ENCODE measurements at places on chromosomes 3 and 15.

GRCh38 chr3:132652640-132653270, 6.9 kb downstream of the ACAD11 start:
- DNase-seq, result no peak

- no peak for DNase-seq
These were observed 680 bp downstream of the POC1A start for GRCh38 chr3:52153389-52154096.

DNA sequence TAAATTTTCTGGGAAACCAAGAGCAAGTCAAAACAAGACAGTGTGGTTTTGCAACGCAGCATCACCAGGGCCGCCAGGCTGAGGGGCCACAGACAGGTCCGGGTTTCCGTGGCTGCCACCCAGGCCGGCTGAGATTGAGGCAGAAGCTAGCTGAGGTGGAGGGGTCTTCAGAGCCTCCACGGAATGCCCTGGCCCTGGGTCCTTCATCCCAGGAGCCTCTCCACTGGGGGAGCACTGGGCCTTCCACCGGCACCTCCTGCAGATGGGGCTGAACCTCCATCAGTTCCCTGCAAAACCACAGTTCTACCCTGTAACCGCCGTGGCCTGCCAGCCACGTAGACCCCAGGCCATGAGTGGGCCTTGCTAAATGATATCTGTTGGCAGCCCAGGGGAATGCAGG, 152.7 kb downstream of the CHSY1 start:
- DNase-seq, result no peak

DNA sequence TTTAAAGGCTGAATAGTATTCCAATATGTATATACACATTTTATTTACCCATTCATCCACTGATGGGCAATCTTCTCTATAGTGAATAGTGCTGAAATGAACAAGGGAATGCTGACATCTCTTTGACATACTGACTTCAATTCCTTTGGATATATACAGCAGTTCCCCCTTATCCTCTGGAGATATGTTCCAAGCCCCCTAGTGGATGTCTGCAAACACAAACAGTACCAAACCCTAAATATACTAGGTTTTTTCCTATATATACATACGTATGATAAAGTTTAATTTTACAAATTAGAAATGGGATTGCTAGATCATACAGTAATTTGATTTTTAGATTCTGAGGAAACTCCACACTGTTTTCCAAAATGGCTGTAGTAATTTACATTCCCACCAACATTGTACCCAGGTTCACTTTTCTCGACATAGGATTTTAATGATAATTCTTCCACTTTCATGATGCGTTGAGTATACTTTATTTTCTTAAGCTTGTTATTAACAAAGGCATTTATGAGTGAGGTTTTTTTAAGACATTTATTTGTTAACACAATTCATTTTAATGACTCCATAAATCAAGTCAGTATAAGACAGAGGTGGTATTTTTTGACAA, 38.2 kb downstream of the VPS13C start:
- no peak for DNase-seq

- DNase-seq, result no peak
These were observed 93.7 kb downstream of the NCEH1 start for GRCh38 chr3:172617013-172617706.

GRCh38 chr15:65156692-65157091, 23.1 kb upstream of the PDCD7 start:
- no peak for DNase-seq

DNA sequence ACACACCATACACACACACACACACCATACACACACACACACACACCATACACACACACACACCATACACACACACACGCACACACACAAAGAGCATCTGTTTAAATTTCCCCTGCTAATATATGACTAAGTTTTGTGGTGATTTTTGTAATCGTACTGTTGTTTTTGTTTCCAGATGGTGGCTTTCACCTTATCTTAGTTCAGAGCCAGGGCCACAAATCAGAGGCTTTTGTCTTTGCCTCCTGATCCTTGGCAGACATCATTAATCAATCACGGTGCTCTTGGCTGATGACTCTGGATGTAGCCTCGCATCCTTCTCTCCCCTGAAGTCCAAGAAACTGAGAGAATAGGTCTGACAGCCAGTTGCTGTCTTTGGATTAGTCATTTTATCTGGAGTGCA, 52.1 kb downstream of the EDEM1 start:
- no peak for DNase-seq

- DNase-seq, result no peak
These were observed 216.8 kb upstream of the TBL1XR1 start for GRCh38 chr3:177414093-177414492.

Measured in amniotic stem cell (primary cell).